ENCODE measurements at places on chromosomes 7 and 10.

- no peak for DNase-seq
Observed at GRCh38 chr7:40470091-40470592, 335.3 kb downstream of the SUGCT start.

DNA sequence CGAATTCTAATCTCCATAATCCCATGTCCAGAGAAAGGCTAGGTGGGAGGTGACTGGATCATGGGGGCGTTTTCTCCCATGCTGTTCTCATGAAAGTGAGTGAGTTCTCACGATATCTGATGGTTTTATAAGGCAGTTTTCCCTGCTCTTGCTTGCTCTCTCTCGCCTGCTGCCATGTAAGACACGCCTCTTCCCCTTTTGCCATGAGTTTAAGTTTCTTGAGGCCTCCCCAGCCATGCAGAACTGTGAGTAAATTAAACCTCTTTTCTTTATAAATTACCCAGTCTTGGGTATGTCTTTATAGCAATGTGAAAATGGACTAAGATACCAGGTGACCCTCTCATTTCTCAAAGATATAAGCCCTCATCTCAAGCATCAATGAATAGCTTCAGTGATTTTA, 1.1 kb upstream of the ACTA2 start:
- DNase-seq, result no peak

DNA sequence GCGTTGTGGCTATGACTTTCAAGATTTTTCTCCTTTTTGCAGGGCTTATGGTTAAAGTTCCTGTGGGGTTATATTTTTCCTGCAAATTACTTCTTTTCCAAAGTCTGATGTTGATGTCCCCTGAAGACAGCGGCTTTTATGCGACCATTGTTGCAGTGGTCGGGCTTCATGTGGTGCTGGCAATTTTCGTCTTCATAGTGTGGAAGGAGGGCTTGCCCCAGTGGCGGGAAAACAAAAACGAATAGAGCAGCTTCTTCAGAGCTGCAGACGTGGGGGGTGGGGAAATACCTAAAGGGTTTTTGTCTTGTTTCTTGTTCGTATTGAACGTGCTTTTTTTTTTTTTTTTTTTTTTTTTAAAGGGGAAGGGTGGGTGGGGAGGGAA, 53.8 kb downstream of the MCMBP start:
- DNase-seq, result no peak

GRCh38 chr7:137882261-137882668, 35.5 kb upstream of the DGKI start:
- DNase-seq, result no peak

- no peak for DNase-seq
Observed at GRCh38 chr7:45691155-45691656, 117.0 kb downstream of the ADCY1 start.

DNA sequence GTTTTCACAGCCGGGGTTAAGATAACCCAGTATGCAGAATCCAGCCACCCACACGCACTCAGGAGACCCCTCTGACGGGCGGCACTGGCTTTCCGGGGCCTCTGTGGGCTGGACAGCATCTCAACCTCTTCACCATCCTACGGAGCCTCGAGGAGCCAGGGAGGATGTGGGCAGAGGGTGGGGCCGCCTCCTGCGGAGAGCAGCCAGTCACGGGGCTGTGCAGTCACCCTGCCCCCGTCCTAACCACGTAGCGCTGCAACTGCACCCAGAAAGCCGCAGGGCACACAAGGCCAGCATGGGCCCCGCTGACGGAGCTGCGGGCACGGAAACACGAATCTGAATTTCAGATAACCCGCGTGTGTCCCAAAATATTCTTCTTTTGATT, 270.3 kb downstream of the ELFN1 start:
- DNase-seq, result no peak

- no peak for DNase-seq
Observed at GRCh38 chr10:31920538-31920937, 8.1 kb downstream of the ARHGAP12 start.

DNA sequence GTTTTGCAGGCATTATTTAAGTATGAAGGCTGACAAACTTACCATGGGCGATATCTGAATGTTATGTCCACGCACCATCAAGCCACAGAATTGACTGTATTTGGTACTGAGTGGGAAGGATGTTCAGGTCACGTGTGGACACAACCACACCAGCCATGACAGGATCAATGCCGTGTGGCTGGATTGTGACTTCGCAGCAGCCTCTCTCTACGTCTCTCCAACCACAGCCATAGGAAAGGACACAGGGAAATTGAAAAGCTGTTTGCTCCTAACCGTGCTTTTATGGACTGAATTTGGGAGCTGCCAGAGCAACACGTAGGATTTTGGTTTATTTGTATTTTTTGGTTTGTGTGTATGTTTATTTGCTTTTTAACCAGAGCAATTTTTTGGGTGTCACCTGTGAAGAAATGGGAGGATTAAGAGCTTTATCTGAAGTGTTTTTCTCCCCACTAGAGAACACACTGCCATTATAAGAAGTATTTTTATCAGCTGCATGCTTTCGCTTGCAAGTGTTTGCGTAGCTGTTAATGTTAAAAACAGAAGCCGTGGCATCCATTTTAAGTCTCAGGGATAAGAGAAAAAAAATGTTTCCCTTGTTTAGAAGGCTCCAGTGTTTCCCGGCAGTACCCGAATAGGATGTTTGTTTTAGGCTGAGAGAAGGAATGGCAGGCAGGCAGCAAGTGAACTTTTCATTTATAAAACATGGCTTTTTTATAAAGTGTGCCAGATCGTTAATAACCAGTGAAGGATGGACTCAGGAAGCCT, 401.1 kb upstream of the NFE2L3 start:
- no peak for DNase-seq

GRCh38 chr7:28984631-28985030, 26.5 kb upstream of the TRIL start:
- no peak for DNase-seq

DNA sequence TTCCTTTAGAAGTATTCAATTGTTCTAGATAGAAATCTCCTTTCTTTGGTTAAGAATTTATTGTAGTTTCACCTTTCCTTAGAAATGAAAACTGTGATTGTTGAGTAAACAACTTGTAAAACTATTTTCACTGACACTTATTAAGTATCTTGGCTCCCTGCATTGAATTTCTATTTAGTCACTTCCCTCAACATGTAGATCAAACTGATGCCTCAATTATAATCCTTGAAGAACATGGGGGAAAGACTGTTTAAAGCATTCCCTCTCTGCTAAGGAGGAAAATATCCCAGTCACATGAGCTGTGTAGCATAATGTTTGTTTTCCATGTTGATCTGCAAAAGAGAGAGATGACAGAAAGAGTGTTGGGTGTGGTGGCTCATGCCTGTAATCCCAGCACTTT, 99.7 kb downstream of the PDE1C start:
- no peak for DNase-seq

GRCh38 chr10:8187171-8187666, 132.7 kb downstream of the GATA3 start:
- DNase-seq, result no peak

DNA sequence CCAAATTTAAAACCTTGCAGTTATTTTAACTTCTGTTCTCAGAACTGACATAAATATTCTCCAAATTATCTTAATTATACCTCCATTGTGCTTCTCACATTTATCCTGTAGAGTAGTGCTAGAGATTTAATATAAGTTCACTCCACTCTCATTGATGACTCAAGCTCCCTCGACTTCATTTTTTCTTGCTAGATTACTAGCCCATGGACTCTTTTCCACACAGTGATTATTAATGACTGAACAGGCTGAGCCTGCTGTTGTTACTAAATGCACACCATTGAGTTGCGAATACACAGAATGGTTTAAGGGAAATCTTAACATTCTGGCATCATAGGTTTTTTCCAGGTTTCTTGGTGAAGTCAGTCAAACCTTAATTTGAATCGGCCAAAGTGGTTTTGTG, 179.5 kb upstream of the AKR1E2 start:
- no peak for DNase-seq

- no peak for DNase-seq
Observed at GRCh38 chr10:94936721-94937120, 1.7 kb upstream of the CYP2C9 start.
